ENCODE measurements at places on chromosomes 2 and 18.

DNA sequence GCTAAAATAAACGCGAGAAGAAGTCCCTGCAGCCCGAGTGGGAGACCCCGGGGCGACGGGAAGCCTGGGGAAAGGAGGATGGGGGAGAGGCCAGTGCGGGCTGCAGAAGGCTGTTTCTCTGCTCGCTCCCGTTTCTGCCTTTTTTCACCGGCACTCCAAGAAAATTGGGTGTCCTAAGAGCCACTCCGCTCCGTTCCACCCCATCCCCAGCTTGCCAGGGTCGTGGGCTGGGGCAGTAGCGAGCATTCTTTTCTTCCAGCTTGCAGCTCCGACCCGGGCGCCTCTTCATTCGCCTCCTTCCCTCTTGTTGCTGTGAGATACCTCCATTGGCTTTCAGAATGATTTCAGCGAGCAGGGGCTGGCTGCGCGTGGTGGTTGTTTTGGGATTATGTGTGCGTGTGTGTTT is 1.1 kb downstream of the HOXD3 start:
- DNase-seq, result peak; percentile 50

GRCh38 chr18:44771956-44772917 is 91.5 kb downstream of the SETBP1 start:
- DNase-seq, result no peak

- DNase-seq, result no peak
Observed at GRCh38 chr2:32884346-32884745, 62.4 kb upstream of the LTBP1 start.

- DNase-seq, result peak; percentile 74
Observed at GRCh38 chr2:20225294-20226151, 593 bp upstream of the SDC1 start.

DNA sequence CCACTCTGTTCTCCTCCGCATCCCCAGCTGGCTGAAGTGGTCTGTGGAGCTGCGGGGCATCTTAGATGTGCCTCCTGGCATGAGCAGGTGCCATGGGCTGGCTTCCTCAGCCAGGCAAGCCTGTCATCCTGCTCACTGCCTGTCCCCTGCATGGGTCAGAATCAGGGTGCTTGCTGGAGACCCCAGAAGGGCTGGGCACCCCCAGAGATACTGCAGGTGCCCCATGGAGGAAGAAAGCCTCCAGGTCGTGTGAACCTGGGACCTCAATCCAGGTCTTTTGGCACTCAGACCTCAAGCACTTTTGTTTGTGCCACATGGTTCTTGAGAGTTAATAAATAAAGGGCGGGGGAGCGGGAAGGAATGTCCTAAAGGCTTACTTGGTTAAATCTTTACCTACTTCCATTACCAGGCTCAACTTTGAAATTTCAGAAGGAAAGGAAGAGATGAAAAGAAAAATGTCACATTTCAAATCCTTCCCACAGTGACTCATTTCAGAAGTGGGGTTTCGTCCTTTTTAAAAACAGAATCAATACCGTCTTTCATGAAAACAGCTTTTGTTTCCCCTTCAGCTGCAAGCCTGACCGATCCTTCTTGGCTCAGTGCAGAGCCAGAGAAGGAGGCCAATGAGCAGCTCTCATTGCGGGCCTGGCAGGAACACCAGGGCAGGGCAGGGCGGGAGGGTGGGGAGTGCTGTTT is 69.9 kb downstream of the RHOB start:
- peak; percentile 64 for DNase-seq

DNA sequence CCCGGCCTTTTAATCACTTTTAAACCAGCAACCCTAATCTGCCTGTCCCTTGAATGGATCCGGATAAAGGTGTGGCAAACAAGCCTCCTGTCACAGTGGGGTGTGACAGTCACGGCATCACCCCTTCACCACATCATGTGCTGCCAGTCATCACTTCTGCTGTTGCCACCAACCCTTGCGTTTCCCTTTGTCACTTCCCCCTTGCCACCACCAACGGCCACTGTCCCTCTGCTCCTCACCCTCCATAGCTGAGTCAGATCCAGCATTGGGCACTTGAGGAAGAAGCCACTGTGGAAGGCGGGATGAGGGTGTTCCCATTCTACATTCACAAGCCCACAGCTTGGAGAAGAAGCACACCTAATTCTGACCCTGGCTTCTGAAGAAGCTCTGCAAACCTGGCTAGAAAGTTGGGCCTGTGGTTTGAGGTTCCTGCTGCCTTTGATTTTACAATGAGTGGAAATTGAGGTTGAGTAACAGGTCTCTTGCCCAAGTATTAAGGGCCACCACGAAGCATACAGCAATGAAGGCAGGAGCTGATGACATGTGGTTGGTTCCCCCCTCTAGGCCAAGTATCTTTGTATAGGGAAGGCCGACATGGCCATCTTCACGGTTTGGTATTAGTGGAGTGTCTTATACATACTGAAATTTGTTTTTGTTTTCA is 22.9 kb upstream of the DARS1 start:
- no peak for DNase-seq

- DNase-seq, result no peak
Observed at GRCh38 chr2:36173760-36174404, 181.7 kb upstream of the CRIM1 start.

DNA sequence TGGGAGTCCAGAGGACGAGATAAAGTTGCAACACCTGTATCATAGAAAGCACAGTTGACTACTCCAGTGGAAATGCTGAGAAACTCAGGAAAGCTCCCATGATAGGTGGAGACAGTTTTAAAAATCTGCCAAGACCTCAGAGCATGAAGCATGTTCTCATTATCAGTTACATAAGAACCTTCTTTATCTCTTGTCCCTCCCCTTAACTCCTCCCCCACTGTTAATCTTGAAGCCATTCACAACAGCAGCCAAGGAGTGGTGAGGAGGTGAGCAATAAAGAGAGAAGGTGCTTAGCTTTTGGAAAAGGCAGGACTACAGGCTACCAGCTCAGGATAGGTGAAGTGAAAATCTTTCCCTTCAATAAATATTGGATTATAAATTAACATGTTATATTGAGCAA is 657.9 kb downstream of the NYAP2 start:
- no peak for DNase-seq

GRCh38 chr18:22332590-22332989 is 85.1 kb downstream of the CTAGE1 start:
- no peak for DNase-seq

DNA sequence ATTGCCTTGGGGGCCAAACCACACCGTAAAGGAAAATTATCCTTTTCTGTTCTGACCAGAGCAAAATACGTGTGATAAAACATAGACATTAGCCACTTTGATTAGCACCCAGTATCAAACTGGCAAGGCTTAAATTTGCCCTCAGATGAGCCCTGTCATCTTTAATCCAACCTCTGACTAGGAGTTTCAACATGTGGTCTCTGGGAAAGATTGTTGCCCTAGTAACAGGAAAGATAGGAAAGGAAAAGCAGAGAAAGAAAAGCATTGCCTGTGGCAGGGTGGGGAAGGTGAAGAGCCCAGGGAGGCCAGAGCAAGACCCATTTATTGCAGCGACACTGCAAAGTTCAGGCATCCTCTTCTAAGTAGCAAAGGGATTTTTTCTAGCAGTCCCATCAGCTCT is 181.5 kb upstream of the SCN7A start:
- no peak for DNase-seq

DNA sequence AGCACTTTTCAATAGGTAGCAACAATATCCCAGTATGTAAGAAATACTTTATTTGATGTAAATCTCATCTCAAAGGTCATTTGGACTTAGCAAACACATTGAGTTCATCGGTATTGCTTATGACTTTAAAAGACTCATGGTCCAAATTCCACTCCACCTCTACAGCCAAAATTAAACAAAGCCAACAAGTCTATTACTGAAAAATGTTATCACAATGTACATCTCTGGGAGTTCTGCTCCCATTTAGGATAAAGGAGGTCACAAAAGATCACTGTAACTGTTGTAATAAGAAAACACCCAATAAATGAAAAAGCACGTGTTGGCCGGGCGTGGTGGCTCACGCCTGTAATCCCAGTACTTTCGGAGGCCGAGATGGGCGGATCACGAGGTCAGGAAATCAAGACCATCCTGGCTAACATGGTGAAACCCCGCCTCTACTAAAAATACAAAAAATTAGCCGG is 50.0 kb downstream of the ESCO1 start:
- DNase-seq, result no peak

DNA sequence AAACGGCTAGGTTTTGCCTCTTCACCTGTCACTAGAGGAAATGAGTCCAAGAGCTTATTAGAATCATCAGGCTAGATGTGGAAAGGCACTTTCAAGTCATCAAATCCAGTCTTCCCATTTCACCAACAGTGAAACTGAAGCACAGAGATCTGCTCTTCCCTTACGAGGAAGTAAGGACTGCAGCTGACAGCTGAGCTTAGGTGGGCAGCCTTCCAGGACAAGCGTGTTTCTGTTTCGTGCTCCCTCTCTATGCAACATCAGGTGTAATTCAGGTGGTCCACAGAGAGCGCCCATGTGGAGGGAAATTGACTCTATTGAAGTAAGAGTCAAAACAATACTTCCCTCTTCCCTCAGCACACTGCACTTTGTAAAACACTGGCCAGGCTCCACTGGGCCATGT is 5.5 kb downstream of the CYRIA start:
- no peak for DNase-seq

GRCh38 chr2:61707984-61708852 is 145.6 kb downstream of the FAM161A start:
- peak; percentile 92 for DNase-seq

GRCh38 chr18:36572135-36572856 is 256.5 kb downstream of the TPGS2 start:
- DNase-seq, result no peak

DNA sequence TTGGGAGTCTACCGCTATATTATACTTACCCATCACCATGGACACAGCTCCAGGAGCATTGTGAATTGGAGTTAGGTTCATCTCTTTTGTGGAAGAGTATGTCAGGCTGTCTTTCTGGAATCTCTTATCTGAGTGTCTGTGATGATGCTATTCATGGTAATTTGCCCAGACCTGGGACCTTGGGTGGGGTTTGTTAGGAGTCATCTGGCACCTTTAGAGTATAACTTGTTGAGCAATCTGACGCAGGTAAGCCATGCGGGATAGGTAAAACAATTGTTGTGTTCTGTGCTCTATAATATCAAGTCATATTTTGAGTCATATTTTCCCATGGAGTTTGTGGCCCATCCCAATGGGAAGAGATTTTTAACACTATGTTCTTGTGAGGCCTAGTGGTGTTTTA is 49.7 kb upstream of the MAPRE2 start:
- no peak for DNase-seq

DNA sequence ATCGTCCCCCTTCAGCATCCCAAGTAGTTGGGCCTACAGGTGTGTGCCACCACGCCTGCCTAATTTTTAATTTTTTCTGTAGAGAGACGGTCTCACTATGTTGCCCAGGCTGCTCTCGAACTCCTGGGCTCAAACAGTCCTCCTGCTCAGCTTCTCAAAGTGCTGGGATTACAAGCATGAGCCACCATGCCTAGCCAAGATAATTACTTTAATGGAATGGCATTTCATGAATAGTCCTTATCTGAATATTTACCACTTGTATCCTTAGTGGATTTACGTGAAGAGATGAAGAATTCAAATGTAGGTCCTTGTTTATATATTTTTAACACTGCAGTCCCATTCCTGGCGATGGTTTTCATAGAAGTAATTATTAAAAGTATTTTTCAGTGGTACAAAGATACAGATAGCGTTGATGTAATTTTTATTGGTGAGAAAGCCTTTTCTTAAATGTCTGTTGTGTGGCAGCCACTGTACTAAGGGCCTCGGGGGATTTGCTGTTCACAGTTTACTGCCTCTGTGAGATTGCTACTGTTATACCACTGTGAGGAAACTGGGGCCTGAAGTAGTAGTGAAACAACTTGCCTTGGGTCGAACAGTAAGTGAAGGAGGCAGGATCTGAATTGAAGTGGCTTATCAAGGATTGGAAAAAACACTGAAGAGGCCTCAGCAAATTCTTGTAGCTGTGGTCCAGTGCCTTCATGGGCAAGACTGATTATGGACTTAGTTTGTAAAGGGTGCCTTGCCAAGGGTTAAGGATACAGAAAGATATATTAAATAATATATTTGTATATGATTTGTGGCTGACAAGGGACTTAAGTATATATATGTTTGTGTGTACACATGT is 151.2 kb downstream of the PRPF40A start:
- peak; percentile 93 for DNase-seq

- DNase-seq, result no peak
Observed at GRCh38 chr2:136167721-136168475, 49.9 kb upstream of the CXCR4 start.

GRCh38 chr2:155377266-155377680 is 678.8 kb downstream of the KCNJ3 start:
- peak; percentile 13 for DNase-seq

DNA sequence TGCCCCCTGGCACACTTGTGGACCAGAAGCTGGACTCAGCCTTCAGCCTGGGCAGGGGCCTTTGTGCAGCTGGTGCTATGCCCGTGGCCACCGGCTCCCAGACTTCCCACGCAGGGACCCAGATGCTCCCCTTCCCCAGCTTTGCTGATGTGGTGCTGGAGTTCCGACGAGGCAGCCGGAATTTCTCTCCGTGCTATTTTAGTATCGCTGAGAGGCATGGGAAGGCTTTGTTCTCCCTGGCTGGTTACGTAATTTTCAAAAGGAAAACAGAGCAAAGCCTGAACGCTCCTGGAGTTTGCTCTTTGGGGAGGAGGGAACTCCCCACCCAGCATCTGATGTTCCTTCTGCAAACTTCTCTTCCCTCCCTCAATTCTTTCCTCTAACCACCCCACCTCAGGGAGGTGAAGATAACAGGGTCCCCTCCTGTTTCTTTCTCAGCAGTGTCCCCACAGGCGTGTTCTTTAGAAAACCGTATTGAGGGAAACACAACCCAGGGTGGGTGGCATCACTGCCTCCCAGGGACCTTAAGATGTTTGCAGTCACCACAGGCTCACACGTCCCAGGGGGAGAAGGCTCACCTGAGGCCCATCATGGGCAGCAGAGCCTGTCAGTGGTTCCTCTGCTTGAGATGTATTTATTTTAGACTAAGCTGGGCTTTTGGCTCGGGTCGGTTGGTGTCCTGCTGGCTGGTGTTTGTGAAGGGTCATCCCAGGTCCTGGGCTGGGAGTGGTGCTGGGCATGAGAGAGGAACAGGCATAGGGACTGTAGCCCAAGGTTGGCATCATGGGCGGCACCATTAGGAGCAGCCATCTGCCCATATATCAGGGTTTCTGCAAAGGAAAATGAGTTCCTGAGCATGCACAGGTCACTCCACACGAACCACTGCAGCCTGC is 95.0 kb downstream of the MAPK4 start:
- no peak for DNase-seq

GRCh38 chr18:2654928-2655177 is 673 bp upstream of the SMCHD1 start:
- DNase-seq, result no peak

DNA sequence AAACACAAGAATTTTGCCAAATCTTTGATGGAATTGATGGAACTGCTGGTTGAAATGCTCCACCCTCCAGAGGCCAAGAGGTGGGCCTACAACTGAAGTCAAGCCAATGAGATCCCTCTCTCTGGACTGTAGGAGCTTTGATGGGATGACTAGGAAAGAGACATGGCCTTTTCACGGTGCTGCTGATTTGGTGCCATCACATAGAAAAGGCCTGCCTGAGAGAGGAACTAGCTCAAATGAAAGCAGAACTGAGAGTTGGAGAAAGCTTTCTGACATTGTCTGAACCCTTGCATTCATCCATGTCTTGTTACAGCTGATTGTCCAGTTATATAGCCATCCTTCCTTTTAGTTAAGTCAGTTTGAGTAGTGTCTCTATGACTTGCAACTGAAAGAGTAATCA is 283.8 kb upstream of the LYPD1 start:
- DNase-seq, result no peak

Data from DMS79 treated with DMSO at 0.1 percent for 48 hours (cell line).